ENCODE measurements at places on chromosomes 3 and 15.

DNA sequence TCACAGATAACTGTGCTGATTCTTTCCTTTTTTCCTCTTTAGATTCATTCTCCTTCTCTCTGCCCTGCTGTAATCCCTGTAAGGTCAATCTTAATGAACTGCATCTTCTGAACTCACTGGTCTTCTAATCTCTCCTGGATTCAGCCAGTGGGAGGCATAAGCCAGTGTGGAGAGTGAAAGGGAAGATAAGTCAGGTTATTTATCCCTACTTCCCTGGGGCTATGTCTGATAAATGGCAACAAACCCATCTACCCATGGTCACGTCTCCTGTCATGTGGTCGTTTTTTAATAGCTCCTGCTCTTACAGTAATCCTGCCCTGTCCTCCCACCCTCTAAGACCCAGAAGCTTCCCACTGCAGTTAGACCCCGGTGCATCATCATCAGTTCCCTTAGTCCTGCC lies 199.6 kb upstream of the NAALADL2 start:
- DNase-seq, result no peak

DNA sequence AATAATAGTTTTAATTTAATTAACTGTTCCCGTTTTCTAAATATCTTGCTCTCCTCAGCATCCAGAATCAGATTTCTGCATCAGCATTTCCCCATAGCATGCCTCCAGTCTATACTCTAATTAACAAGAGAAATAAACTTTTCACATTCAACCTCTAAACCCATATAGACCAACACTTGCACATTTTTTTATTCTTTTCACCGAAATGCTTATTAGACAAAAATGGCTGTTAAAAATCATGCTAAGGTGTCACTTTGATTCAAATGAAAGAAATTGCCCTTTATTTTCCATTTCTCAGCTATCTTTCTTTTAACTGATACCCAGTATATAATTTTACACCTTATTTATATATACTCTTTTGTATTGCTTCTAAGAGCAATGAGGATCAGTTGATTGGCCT lies 1107.1 kb upstream of the EPHA6 start:
- no peak for DNase-seq

GRCh38 chr15:34079904-34080303 lies 21.8 kb downstream of the EMC7 start:
- no peak for DNase-seq

- no peak for DNase-seq
Observed at GRCh38 chr3:99599894-99600293, 38.5 kb upstream of the COL8A1 start.

DNA sequence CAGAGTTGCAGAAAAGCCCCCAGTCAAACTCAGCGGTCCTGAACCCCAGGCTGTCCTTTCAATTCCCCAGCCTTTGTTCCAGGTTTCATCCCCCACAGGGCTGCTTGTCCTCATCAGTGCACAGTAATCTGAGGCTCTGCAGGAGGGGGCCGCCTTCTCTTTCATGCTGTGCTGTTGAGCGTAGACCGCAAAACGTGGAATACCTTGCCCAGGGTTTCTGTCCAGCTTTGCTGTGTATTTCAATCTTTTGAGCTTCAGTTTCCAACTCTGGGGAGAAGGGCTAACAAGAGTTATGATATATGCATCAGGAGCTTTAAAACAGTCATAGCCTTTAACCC lies 64.8 kb downstream of the FAM43A start:
- no peak for DNase-seq

GRCh38 chr3:62699728-62700127 lies 175.5 kb downstream of the CADPS start:
- DNase-seq, result no peak

- DNase-seq, result peak; percentile 48
Observed at GRCh38 chr3:30012941-30013543, 593.4 kb upstream of the TGFBR2 start.

GRCh38 chr3:99568663-99569335 lies 69.6 kb upstream of the COL8A1 start:
- no peak for DNase-seq

DNA sequence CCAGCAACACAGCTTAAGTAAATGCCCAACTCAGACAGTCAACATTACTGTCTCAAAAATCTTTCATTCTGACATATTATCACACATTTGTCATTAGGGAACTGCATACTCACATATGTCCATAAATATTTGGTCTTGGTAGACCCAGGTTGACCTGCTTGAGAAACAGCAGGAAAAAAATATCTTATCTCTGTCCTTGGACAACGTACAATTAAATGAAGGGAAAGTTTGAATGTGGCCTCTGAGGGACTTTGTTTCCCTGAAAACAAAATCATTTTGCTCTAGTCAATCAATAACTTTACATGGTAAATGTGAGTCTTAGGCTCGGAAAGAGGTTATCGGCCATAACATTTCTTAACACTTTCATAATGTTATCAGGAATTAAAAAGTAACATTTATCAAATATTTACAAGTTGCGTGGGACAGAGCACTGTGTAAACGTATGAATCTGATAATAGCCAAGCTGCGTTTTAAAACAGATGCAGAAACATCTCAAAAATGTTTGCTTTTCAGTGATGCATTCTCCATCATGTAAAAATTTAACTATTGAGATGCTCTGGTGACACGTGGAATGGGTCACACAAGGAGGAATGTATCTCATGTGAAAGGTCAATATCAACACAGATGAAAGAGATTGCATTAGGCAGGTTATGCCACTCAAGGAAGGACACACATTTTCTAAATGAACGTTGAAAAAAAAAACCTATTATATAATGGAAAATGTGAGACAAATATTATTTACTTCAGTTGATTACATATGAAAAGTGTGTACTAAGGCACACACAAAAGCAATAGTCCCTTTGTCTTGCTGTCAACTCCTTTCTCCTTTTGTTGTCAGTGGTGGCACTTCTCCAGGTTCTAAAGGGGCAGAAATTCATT lies 304.4 kb downstream of the WDR72 start:
- DNase-seq, result no peak

GRCh38 chr15:56040081-56041035 lies 46.9 kb upstream of the NEDD4 start:
- DNase-seq, result no peak

- DNase-seq, result no peak
Observed at GRCh38 chr15:54089776-54090175, 111.5 kb downstream of the UNC13C start.

- no peak for DNase-seq
Observed at GRCh38 chr15:28994142-28994830, 108.5 kb downstream of the APBA2 start.

- no peak for DNase-seq
Observed at GRCh38 chr3:123791417-123791816, 92.7 kb downstream of the MYLK start.
